ENCODE measurements at places on chromosomes 6 and 20. TPM values are rescaled to one million over a fixed set of nuclear protein-coding genes. Genes with fewer than 3 reads are reported as not detected.

- no peak overlapping the region for H3K27ac ChIP-seq
- H3K27me3 ChIP-seq: no peaks in the 10 kb centered on the region
- H3K4me3 ChIP-seq: no peak overlapping the region
- H3K4me1 ChIP-seq: no peaks in the 10 kb centered on the region
- DNase-seq: no peak
Observed at GRCh38 chr6:44954281-44954680, 373.8 kb upstream of the RUNX2 start.

- H3K27ac ChIP-seq: no peak overlapping the region
- H3K4me3 ChIP-seq: no peak overlapping the region
- no peaks in the 10 kb centered on the region for H3K4me1 ChIP-seq
- no peak for DNase-seq
- no peaks in the 10 kb centered on the region for H3K36me3 ChIP-seq
Observed at GRCh38 chr6:106557837-106558236, 71.5 kb downstream of the RTN4IP1 start.

DNA sequence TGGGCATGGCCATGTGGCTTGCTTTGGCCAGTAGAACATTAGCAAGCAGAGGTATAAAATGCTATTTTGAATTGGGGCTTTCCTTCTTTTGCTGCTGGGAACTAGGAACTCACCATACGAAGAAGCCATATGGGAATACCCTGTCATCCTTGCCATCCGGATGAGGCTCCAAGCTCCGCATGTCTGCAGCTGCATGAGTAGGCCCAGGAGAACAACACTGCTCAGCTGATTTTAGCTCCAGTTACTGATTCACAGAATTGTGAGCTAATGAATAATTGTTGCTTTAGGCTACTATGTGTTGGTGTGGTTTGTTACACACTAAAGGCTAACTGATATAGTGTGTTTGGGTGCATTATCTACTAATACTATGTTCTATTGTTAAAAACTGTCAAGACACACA, 2.7 kb upstream of the PLCB4 start:
- no peaks in the 10 kb centered on the region for H3K36me3 ChIP-seq
- DNase-seq: no peak
- no peak overlapping the region for H3K27ac ChIP-seq
- no peak overlapping the region for H3K4me3 ChIP-seq
- H3K4me1 ChIP-seq: no peaks in the 10 kb centered on the region

GRCh38 chr6:100962466-100962865, 81.3 kb upstream of the ASCC3 start:
- no peaks in the 10 kb centered on the region for H3K27me3 ChIP-seq
- H3K4me1 ChIP-seq: no peaks in the 10 kb centered on the region
- H3K27ac ChIP-seq: no peak overlapping the region
- H3K4me3 ChIP-seq: no peak overlapping the region
- no peak for DNase-seq

DNA sequence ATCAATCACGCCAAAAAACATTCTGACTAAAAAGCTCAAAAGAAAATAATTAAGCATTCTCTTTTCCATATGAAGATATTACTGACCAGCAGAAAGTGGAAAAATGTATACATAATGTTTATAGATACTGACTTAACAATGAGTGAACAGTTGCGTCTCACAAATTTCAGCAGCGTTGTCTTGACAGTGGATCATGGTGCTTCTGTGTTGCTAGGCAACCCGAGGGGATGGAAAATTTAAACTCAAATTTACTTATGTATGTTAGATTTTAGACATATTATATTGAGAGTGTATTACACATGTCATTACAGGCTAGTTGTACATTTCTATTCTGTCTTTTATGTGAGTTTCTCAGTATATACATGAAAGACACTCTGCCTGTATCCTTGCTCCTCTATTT, 110.2 kb downstream of the LAMA2 start:
- no peak for DNase-seq
- H3K27me3 ChIP-seq: no peaks in the 10 kb centered on the region
- no peak overlapping the region for H3K27ac ChIP-seq
- H3K36me3 ChIP-seq: peaks cover 8% of the 10 kb centered on the region
- H3K4me1 ChIP-seq: no peaks in the 10 kb centered on the region

DNA sequence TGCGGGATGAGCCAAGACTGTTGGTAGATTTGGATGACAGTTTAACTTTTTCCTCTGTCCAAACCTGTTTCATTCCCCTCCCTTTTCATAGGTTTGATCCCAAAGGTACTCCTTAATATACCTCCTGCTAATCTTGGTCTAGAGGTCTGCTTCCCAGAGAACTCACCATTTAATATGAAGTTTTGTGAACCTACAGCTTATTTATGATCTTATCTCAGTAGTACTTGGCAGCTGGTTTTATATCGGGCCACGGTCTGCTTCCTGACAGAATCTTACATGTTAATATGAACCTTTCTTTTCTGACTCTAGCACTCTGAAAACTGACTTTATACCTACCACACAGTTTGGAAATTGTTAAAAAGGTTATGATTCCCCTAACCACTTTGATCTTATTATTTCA, 138.7 kb downstream of the MACROD2 start:
- no peaks in the 10 kb centered on the region for H3K36me3 ChIP-seq
- H3K27ac ChIP-seq: no peak overlapping the region
- no peaks in the 10 kb centered on the region for H3K4me1 ChIP-seq
- no peak overlapping the region for H3K4me3 ChIP-seq
- H3K27me3 ChIP-seq: no peaks in the 10 kb centered on the region

DNA sequence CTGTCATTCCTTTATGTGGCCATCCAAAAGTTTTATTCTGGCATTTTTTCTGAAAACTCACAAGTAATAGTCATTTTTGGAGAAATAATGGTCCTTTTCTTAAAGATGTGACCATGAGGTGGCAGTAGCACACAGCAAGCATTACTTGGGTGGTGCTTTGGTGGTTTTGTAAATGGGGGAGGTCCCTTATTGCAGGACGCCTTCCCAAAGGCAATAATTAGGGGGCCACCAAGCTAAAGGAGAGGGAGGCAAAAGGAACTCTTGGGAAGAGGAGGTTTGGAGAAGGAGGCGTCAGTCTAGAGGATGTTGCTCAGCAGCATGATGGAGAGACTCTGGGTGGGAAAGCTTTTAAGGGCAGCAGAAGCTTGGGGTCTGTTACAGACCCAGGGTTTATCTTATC, 422.6 kb upstream of the MMS22L start:
- H3K27me3 ChIP-seq: no peaks in the 10 kb centered on the region
- no peak for DNase-seq
- no peak overlapping the region for H3K27ac ChIP-seq
- H3K4me3 ChIP-seq: no peak overlapping the region

DNA sequence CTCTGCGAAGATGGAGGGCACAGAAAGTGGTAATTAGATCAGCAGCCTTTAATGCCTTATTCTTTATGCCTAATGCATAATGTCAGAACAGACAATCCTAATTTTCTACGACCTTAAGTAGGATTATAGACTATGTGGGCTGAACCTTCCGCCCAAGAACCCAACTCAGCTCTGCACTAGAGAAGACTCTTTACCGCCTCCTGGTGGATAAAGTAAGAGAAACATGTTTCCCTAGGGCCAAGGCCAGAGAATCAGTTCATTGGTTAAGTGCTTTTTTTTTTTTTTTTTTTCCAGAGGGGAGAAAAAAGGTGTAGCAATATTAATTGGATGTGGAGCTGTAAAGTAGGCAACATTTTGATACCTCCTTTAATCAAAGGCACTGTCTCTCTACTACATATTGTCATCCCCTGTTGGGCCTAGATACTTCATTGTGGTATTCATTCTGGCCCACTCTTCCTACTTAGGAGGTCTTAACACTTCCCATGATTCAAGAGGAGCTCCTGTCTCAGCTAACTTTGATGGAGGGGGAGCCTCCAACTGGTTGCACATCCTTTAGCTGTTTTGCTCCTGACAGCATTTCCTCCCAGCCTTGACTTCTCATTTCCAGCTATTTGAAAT, 124.9 kb upstream of the NRN1 start:
- no peaks in the 10 kb centered on the region for H3K27me3 ChIP-seq
- H3K36me3 ChIP-seq: no peaks in the 10 kb centered on the region
- no peak for DNase-seq

The SLC32A1 gene
- not detected for total RNA-seq

DNA sequence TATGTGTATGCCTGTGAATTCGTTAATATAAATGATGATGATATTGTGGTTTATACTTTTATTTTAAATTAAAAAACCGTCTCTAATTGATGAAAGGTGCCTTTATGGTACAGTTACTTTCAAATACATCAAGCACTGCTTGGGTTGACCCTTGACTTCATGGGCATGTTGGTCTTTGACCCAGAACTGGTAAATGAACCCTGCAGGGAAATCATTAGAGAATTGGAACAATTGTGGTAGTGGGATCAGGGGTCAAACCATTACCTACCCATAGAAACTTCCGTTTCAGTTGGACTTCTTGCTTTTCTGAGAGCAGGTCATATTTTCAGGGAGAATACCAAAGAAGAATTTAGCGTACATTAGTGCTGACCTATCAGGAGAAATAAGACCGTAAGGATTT, 258.0 kb downstream of the TMEM242 start:
- no peak overlapping the region for H3K4me3 ChIP-seq
- no peak for DNase-seq
- no peaks in the 10 kb centered on the region for H3K4me1 ChIP-seq

The PPIL6 gene
- 6.7 TPM for total RNA-seq

DNA sequence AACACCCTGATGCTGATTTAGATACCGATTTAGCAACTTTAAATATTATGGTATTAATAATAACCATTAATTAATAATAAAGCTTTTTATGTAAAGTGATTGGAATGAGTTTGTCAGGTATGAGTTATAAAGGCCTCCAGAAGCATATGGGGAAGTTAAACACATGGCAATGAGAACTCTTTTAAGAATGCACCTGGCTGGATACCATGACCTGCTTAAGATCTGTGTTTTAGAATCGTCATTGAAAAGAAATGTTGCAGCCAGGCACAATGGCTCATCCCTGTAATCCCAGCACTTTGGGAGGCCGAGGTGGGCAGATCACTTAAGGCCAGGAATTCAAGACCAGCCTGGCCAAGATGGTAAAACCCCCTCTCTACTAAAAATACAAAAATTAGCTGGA, 197.5 kb downstream of the SOX4 start:
- no peak for DNase-seq
- H3K27ac ChIP-seq: no peak overlapping the region

DNA sequence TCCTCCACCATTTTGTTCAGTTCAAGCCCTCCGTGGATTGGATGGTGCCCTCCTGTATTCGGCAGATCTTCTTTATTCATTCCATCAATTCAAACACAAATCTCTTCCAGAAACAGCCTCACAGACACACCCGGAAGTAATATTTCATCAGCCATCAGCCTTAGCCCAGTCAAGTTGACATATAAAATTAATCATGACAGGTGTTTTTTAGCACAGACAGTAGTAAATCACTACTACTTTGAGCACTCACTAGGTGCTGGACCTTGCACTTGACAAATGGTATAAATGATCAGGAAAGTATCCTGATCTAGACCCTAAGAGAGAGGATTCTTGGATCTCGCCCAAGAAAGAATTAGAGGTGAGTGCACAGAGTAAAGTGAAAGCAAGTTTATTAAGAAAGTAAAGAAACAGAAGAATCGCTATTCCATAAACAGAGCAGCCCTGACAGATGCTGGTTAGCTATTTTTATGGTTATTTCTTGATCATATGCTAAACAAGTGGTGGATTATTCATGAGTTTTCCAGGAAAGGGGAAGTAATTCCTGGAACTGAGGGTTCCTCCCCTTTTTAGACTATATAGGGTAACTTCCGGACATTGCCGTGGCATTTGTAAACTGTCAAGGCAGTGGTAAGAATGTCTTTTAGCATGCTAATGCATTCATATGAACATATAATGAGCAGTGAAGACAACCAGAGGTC, 194.6 kb upstream of the LAMP5 start:
- H3K27me3 ChIP-seq: no peaks in the 10 kb centered on the region
- no peaks in the 10 kb centered on the region for H3K36me3 ChIP-seq
- H3K27ac ChIP-seq: no peak overlapping the region
- no peak overlapping the region for H3K4me3 ChIP-seq
- H3K4me1 ChIP-seq: peaks cover 10% of the 10 kb centered on the region

DNA sequence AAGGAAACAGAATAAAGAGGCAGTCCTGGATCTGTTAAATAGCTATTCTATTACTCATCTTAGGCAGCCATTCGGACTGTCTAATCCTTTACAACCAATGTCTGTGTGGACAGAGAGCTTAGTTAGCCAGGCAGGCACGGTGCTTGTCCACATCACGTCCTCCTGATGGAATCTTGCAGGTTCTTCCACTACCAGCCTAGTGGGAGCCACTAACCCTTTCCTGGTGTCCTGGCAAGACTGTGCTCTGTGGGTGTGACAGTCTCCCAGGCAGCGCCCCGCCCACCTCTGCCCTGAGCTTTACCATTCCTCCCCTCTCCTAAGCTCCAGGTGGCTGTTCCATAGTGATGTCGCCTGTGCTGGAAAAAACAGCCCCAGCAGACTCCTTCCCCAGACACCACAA, 78.3 kb upstream of the CLDN20 start:
- H3K4me1 ChIP-seq: no peaks in the 10 kb centered on the region
- DNase-seq: no peak
- no peak overlapping the region for H3K4me3 ChIP-seq
- H3K27me3 ChIP-seq: no peaks in the 10 kb centered on the region
- H3K27ac ChIP-seq: no peak overlapping the region
- H3K36me3 ChIP-seq: no peaks in the 10 kb centered on the region

GRCh38 chr6:2061880-2062279, 183.5 kb downstream of the GMDS start:
- H3K4me3 ChIP-seq: no peak overlapping the region
- no peaks in the 10 kb centered on the region for H3K27me3 ChIP-seq
- no peak for DNase-seq
- H3K4me1 ChIP-seq: no peaks in the 10 kb centered on the region

GRCh38 chr20:53180928-53181362, 208.8 kb downstream of the TSHZ2 start:
- no peak overlapping the region for H3K4me3 ChIP-seq
- H3K36me3 ChIP-seq: no peaks in the 10 kb centered on the region
- no peaks in the 10 kb centered on the region for H3K4me1 ChIP-seq
- H3K27me3 ChIP-seq: no peaks in the 10 kb centered on the region
- DNase-seq: no peak

DNA sequence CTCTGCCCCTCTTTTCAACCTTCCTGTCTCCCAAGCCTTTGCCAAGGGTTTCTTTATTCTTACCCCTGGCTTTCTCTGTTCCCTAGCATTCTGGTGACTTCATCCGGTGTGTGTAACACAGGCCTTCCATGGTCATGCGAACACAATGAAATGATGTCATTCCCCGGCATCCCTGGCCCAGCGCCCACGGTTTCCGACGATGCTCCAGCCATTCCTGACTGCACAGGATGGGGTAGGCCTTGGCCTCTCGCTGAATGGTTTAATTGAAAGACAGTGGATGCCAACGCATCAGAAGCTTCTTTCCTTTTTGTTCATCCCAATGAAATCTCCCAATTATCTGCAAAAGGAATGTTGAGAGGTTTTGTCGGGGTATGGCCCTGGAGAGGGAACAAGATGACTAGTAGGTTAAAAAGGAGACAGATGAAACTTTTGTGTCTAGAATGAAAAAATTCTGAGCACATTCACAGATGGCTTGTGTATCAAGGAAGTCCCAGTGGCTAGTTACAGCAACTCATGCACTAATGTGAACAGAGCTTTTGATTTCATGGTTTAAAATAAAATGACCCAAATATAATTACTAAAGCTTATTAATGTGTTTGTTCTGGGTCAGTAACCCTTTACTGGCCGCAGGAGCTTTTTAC, 655.0 kb downstream of the QKI start:
- H3K27ac ChIP-seq: no peak overlapping the region
- no peak overlapping the region for H3K4me3 ChIP-seq
- no peaks in the 10 kb centered on the region for H3K27me3 ChIP-seq
- DNase-seq: no peak
- no peaks in the 10 kb centered on the region for H3K36me3 ChIP-seq

The NAPB gene
- 10.9 TPM for total RNA-seq

All from tibial nerve (tissue), 4 donors.